Activated CD4-positive, alpha-beta T cell treated with anti-CD3 and anti-CD28 coated beads, Interleukin-2, amount 50 U/mL, for 48 hours (primary cell): ENCODE measurements at places on chromosomes 13 and 19.

DNA sequence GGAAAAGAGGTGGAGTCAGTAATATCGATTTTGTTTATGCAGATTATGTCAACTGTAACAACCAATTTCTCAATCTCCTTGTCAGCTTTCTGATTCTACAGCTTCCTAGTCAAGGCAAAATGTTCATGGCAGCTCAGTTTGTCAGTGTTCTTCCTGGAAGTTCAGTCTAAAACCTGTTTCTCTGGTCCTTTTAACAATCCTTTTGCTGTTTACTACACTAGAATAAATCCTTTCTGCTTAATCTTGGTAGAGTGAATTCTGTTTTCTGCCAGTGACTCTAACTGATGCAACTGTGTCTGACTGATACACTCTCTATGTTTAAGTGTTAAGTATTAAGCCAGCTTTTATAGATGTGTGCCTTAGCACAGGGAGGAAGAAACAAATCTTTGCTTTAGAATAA, 516.9 kb upstream of the KLF12 start:
- DNase-seq, result no peak

DNA sequence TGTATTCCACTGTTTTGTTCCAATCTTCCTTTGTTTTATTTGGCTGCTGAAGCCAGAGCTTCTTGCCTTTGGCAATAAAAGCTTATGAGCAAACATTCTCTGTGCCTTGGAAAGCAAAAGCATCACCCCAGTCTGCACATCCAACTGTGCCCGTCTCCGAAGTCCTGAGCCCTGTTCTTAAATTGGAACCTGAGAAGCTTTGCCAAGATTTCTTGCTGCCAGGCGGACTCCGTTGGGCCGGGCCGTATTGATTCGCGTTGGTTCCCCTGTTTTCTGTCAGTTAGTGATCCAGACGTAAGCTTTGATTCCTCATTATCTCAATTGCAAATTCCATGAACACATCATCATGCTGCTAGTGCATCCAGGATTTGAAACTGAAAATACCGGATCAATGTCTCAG, 793.0 kb downstream of the OLFM4 start:
- DNase-seq, result no peak

- DNase-seq, result no peak
These were observed 752 bp downstream of the RPL18A start for GRCh38 chr19:17860331-17860992.

DNA sequence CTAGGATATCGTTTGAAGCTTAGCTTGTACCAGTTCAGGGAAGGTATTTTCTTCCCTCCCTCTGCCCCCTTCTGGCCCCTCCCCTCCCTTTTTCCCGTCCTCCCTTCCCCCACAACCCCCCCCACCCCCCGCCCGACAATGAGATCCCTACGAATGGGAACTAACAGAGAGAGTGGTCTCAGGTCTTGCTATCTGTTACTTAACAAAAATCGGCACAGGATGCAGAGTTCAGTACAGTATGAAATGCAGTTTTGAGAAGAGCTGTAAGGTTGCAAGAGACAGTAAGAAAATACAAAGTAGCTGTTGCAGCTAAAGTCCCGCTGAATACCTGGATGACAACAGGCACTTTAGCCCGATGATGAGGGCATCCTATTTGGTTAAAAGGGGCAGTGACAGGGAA, 3.1 kb upstream of the DACH1 start:
- DNase-seq, result no peak
